ENCODE measurements at places on chromosomes 13 and 19.

- DNase-seq = no peak
These were observed 6.2 kb downstream of the PEAK3 start for GRCh38 chr19:2275588-2276428.

DNA sequence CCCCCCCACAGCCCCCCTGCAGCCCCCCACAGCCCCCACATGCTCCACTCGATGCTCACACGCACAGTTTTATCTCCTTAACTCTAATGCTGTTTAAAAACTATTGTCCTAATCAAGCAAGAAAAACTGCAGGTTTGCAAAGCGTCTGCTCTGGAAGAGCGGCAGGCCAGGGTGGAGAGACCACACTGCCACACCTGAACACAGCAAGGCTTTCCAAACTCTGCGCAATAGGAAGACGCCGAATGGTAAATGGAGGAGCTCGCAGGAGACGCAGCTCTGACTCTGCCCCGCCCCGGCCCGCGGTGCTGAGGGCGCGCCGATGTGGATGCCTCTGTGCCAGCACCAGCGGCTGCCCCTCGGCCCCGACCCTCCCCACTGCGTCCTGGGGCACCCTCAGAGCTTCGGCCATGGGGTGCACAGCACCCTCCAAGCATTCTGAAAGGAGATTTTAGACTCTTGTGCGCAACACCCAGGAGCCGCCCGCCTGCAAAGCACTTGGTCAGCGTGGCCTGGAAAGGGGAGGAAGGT lies 32.4 kb downstream of the RASA3 start:
- no peak for DNase-seq

DNA sequence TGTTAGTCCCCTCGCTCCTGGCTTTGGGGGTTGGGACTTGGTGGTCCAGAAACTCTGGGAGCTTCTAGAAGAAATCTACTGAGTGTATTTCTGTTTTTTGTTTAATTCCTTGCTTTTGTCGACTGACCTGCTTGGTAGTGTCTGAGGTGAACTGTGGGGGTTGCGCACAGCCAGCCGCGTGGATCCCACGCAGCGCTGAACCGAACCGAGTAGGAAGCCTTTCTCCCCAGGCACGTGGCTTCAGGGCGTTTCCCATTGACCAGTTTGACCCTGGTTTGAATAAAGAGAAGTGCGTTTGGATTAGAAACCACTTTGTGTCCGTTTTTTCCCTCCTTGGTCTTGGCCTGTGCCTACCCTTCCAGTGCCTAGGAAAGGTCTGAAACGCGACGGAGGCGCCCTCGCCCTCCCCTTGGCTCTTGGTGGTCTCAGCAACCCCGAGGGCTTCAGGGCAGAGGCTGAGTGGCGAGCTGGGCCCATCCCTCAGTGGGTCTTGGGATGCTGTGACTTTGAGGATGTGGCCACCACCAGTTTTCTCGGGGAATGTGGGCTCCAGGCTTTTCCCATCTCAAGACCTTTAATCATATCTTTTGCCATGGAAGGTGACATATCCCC lies 2.7 kb upstream of the RPS15 start:
- DNase-seq = no peak

DNA sequence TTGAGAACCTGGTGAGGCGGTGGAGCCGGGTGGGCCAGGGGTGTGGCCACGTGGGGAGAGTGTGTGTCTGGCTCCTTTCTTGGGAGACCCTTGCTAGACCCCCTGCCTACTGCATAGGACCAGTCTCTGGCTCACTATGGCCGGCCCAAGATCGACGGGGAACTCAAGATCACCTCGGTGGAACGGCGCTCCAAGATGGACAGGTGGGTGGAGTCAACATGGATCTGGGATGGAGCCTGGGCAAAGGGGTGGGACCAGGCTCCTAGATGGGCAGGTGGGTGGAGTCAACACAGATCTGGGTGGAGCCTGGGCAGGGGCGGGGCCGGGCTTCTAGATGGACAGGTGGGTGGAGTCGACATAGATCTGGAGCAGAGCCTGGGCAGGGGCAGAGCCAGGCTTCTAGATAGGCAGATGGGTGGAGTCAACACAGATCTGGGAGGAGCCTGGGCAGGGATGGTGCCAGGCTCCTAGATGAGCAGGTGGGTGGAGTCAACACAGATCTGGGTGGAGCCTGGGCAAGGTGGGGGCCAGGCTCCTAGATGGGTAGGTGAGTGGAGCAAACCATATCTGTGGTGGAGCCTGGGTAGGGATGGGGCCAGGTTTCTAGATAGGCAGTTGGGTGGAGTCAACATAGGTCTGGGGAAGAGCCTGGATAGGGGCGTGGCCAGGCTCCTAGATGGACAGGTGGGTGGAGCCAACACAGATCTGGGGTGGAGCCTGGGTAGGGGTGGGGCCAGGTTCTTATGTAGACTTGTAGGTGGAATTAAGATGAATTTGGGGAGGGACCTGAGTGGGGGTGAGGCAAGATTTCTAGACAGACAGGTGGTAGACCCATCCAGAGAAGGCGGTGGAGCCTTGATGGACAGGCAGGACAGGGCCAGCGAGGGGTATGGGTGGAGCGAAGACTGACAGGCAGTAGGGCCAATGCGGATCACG lies 56.5 kb downstream of the VAV1 start:
- DNase-seq = no peak

DNA sequence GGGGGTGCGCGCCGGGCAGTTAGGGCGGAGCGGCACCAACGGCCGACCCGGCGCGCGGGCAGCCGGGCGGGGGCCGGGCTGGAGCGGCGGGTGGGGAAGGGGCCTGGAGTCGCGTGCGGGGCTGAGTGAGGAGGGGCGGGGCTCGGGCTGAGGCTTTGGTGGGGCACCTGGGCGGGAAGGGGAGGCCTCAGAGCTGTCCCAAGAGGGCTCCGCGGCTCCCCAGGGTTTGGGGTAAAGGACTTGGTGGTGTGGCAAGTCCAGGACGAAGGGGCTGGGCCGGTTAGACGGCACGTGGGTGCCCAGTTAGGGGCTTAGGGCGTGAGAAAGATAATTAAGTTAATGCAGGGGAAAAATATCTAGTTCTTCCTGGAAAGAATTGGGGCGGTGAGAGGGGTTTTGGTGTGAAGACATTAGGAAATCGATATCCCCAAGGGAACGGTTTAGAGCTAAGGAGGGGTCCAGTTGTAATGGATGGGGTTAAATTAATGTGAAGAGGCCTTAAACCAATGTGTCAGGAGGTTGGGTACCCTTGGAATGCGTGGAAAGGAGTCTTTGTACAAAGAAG lies 496 bp downstream of the ZNF574 start:
- DNase-seq = no peak

DNA sequence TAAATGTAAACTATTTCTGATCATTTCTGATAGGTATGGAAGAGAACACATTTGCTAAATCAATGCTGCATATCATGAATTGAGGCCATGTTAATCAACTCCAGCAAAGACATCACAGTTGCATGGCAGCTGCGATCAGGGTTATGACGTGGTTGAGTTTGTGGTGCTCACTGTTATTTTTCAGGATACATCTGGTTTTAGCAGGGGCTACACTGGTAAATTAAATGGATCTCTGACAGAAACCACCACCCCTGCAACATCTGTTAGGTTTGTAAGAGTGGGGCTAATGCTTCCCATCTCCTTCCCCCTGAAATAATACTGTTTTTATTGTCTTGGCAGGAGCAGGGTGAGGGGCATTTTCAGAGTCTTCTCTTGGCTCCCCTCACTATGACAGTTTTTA lies 444.4 kb upstream of the ZNF507 start:
- DNase-seq = no peak

- DNase-seq = no peak
These were observed 1.7 kb downstream of the PROSER1 start for GRCh38 chr13:39036212-39036611.

DNA sequence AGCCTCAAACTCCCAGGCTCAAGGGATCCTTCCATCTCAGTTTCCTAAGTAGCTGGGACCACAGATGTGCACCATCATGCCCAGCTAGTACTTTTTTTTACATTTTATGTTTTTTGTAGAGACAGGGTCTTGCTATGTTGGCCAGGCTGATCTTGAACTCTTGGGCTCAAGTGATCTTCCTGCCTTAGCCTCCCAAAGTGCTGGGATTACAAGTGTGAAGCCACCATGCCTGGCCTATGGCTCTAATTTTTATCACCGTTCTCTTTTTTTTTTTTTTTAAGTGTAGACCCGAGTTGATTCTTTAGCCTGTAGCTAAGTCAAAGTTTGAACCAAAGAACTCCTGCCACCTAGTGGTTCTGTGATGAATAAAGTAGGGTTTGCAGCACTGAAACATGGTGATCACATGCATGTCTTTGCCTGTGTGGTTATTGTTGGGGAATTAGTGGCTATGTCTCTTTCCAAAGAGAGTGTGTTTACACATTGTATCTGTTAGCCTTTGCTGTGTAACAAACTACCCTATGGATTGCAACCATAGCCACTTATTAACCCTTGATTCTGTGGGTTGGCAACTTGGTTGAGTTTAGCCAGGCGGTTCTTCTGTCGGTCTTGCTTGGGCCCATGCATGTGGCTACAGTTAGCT lies 11.6 kb downstream of the NFILZ start:
- peak; percentile 69 for DNase-seq

- peak; percentile 20 for DNase-seq
These were observed 100.4 kb downstream of the RFC3 start for GRCh38 chr13:33918199-33918932.
